ENCODE measurements at places on chromosomes 1 and 21.

DNA sequence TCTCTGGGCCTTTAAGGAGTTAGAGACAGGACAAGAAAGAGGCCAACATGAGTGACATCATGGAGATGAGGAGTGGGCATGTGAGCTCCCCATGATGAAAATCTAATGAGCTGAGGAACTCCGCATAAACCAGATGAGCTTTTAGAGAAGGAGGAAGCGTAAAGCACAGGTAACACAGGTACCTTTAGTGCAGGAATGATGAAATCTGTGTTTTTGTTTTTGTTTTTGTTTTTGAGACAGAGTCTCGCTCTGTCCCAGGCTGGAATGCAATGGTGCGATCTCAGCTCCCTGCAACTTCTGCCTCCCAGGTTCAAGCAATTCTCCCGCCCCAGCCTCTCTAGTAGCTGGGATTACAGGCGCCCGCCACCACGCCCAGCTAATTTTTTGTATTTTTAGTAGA lies 12.7 kb upstream of the FAM89A start:
- no peak for DNase-seq

GRCh38 chr1:61447106-61447967 lies 277.6 kb downstream of the TM2D1 start:
- DNase-seq = no peak

DNA sequence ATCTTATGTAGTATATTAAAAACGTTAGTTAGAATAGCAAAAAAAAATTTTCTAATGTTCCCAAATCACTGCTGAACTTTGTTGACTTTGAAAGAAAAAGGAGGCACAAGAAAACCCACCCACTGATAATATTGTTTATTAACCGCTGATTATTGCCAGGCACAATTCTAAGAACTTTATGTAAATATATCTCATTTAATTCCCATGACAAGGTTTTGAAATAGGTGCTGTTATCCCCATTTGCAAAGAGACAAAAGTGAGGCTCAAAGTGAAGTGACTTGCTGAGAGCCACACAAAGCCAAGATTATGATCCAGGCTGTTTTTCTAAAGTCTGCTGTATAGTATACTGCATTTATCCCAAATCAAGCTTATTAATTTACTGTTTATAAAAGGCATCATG lies 56.4 kb downstream of the SASS6 start:
- DNase-seq = no peak

DNA sequence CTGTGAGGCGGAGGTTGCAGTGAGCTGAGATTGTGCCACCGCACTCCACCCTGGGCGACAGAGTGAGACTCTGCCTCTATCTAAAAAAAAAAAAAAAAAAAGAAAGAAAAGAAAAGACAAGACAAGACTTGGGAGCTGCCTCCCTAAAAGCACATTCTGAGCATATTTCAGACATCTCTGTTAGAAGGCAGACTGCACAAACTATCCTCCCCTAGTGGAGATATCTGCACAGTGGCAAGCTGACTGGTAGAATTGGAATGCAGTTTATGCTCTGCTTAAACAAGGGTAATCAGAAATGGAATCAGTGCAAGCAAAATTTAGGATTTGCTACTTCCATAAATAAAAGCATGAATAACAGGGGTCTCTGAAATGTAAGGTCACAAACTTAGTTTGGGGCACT lies 31.8 kb downstream of the GNG4 start:
- no peak for DNase-seq

- DNase-seq = no peak
Measured at GRCh38 chr1:221439747-221440501, 302.0 kb downstream of the DUSP10 start.
